ENCODE measurements at places on chromosomes 7 and 10.

DNA sequence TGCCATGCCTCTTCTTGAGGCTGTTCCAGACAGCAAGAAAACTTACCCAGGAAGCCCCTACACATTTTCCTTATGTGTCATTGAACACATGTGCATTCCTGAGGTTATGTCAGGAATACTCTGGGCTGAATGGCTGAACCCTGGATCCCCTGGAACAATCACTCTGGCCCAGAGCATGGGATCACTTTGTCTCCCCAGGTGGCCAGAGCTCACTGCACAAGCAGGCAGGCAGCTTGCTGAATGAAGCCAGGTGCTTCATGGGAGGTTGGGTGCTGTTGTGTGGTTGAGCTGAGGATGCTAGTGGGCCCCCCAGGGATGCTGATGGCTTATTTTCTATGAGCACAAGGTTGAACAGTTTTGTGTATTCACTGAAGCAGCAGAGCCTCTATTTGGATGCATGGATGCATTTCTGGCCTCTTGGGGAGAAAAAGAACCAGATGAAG is 54.7 kb upstream of the NPTX2 start:
- no peak for DNase-seq

- DNase-seq, result no peak
Observed at GRCh38 chr7:152677808-152678670, 2.1 kb upstream of the XRCC2 start.

DNA sequence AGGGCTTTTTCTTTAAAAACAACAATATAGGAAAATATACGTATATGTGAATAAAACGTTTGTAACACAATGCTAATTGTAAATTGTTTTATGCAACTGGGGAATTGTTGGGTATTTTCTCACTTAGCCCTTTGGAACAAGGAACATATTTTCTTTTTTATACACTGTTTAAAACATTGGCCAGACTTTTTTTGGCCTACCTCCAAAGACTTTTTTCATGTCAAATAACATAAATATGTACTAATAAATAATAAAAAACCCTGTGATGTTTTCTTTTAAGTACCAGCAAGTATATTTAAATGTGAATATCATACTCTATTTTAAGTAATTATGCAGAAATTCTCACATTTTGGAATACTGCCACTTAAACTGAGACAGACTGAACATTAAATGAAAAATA is 15.7 kb downstream of the TMEM106B start:
- DNase-seq, result no peak

GRCh38 chr7:55248526-55248925 is 116.6 kb upstream of the LANCL2 start:
- DNase-seq, result no peak

DNA sequence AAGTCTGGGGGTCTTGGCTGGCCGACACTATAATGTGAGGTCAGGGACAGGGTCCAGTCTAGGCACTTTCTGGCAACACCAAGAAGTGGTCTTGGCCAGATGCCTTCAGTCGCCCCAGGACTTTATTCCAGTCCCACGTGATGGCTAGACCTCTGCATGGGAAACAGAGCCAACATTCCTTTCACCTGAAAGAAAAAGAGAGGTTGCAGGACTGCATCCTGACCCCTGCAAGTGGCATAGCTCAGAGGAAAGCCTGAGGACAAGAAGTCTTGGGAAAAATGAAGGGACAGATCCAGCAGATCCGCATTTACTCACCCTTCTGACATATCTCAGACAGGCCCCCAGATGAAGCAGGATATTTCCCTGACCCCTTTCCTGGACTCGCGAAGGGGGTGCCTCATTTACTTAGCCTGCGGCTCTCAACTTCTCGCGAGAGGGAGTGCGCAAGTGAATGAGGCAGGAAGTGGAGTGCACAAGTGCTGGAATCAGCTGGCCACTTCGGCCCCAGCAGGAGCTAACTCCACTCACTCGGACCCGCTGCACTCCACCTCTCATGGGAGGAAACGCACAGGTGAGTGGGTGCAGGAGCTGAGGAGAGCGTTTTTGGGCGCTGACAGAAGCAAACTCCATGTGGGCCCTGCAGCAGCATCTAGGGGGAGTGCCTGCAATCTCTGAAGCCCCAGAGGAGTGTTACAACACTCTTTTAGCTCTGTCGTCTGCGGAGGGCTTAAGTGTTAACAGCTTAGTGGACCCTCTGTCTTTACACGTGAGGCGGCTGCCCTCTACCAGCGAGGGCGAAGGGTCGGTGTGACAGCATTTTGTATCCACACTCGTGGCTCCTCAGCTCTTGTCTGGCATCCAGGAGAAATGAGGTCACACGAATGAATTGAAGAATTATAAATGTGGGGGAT is 916.2 kb upstream of the GHITM start:
- no peak for DNase-seq

- peak; percentile 79 for DNase-seq
Observed at GRCh38 chr10:102583435-102584417, 60.6 kb upstream of the TRIM8 start.

GRCh38 chr10:78341953-78342614 is 308.4 kb downstream of the RPS24 start:
- DNase-seq, result no peak

- DNase-seq, result no peak
Observed at GRCh38 chr10:123681285-123681684, 15.1 kb downstream of the GPR26 start.

DNA sequence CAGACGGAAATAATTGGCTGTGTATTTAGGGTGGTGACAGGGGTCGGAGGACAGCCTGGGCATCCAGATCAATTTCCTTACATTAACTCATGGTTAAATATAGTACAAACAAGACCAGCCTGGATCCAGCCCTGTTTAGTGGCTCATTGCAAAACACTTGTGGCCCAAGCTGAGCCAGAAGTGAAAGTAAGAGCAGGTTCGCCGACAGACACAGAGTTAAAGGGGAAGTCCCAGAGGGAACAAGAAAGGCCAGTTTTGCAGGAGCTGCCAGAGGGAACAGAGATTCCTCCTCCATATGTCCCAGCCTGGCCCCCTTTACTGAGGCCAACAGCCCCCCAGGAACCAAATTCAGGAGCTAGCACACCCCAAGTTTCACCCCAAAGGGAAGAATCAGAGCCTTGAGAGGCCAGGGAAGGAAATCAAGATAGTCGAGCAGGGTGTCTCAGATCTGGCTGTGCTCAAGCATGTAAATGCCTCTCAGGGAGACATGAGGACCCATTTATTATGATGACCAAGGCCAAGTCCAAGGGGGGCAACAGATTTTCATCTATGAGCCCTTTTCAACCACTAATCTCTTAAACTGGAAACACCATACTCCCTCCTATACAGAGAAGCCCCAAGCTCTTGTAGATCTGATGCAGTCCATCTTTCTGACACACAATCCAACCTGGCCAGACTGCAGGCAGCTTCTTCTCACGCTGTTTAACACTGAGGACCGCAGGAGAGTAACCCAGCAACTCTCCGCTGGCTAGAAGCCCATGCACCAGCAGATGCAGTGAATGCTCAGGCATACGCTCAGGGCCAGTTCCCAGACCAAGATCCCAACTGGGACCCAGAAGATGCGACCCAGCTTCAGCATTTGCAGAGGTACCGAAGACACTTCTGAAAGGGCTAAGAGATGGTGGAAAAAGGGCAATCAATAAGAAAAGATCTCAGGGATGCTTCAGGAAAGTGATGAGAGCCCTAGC is 15.9 kb upstream of the ADCK2 start:
- DNase-seq, result no peak

DNA sequence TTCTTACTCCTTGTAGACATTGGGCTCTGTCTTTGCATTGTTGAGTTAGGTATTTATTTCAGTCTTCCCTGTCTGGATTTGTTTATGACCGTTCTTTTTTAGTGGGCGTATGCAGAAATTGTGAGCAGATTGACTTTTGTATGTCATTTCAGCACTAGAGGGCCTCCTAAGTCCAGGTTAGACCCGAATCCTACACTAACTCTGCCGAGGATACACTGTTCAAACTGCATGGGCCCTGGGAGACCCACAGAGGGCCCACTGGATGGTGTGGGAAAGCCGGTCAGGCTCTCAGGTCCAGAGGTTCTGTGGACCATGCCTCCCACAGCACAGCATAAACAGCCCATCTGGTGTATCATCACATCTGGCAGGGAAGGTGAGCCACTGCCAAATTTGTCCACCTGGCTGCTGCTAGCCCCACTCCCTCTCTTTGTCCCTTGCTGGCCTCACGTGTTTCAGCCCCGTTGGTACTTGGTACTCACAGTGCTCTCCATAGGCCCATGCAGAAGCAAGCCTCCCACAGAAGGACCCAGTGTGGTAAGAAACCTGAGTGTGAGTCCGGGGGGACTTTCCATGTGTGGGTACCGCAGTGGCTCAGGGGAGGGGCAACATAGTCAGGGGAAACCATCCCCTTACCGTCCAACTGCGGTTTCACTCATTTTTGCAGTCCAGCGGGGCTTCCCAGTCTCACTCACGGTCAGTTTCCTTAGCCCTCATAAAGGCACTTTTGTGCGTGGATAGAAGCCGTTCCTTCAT is 112.8 kb downstream of the APBB1IP start:
- no peak for DNase-seq

GRCh38 chr10:46091828-46092523 is 45.9 kb upstream of the MSMB start:
- no peak for DNase-seq

GRCh38 chr7:95470452-95470851 is 15.3 kb upstream of the ASB4 start:
- DNase-seq, result no peak

GRCh38 chr10:101043363-101043707 is 12.3 kb downstream of the SFXN3 start:
- DNase-seq, result no peak

DNA sequence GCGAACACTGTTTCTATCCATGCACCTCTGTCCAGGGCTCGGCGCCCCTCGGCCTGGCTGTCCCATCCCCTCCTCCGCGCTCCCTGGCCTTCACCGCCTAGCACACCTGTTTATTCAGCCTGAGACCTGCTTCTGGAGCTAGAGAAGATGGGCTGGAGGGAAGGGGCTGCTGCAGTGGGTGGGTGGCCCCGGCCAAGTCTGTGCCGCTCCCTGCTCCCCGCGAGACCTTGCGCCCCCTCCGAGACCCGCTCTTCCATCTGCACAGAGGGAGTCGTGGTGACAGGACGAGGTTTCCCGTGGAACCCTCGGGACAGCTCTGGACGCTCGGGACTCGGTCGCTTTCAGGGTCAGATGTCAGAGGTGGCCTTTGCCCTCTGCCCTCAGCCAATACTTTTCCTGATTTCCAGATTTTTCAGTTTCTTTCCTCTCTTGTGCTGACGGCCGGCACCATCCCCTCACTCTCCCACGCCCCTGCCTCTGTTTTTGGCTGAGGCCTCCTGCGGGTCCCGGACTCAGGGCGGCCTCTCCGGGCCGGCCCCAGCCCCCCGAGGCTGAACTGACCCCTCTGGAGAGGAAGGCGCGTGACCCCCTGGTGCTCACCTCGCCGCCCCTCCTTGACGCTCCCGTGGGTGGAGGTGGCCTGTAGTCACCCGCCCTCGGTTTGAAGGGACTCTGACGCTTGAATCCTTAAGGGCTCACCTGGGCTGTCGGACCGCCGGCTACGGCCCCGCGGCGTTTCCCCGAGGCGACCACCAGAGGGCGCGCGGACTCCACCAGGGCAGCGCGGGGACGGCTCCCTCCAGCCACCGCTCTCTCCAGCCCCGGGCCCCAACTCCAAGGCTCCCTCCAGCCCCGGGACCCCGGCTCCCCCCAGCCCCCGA is 15.6 kb downstream of the SHH start:
- DNase-seq, result peak; percentile 60

GRCh38 chr7:82241356-82241755 is 202.2 kb downstream of the CACNA2D1 start:
- no peak for DNase-seq

- DNase-seq, result no peak
Observed at GRCh38 chr7:48180981-48181380, 9.7 kb downstream of the ABCA13 start.

DNA sequence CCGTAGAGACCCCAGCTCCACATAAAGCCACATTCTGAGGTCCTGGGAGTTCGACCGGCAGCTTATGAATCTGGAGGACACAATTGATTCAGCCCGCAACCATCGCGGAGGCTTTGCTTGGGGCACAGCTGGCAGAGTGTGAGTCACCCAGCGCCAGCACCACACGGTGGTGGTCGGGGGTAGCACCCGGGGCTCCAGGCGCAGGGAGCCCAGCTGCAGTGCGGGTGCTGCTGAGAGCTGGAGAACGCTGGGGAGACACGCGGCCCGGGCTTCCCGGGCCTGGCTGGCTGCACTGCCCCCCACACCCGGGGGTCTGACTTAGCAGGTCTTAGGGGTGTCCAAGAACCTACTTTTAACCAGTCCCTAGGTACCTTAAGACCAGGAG is 87.9 kb downstream of the PAXIP1 start:
- DNase-seq, result no peak

GRCh38 chr10:129275886-129276285 is 191.2 kb upstream of the MGMT start:
- no peak for DNase-seq

- DNase-seq, result no peak
Observed at GRCh38 chr7:158042156-158042880, 545.3 kb downstream of the PTPRN2 start.

- DNase-seq, result no peak
Observed at GRCh38 chr7:82677493-82677892, 233.9 kb upstream of the CACNA2D1 start.

- DNase-seq, result no peak
Observed at GRCh38 chr10:91909117-91909677, at the start of gene FGFBP3. Gene FGFBP3 (minus strand): TSS chr10:91909486. CDS start chr10:91908969, 517 bp downstream.

DNA sequence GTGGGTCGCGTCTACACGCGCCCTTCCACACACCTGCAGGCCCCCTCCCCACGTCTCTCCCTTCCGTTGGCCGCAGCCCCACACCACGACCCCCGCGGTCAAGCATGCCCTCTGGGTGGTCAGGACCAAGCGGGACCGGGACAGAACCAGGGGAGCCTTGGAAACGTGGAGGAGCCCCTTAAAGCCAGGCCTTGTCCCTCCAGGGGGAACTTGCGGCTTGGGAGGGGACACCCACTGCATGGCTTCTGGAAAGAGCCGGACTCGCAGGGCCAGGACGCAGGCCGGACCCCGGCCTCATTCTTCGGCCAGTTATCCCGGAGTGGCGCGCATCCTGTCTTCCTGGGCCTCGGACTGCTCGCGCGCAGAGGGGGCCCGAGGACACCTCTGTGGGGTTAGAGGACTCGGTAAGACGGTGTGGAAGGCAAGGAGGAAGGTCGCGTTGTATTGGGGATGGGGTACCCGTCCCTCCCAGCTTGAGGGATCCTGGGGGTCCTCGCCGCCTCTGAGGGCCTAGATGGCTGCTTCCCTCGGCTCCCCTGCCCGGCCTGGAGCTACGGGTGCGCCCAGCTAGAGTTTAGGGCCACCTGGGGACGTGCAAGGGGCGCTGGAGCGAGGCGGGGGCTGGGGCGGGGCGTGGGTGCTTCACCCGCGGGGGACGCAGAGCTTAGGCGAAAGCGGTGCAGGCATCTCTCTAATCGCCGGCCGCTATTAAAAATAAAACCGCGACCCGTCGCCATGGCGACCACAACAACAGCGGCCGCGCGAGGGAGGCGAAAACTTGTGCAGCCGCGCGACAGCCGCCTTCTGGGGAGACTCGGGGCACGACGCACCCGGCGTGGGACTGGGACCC is 1.8 kb upstream of the PDGFA start:
- peak; percentile 56 for DNase-seq

GRCh38 chr10:69729326-69730048 is 72.2 kb upstream of the COL13A1 start:
- no peak for DNase-seq
